ENCODE measurements at places on chromosomes 3 and 15. TPM values are rescaled to one million over a fixed set of nuclear protein-coding genes. Genes with fewer than 3 reads are reported as not detected.

DNA sequence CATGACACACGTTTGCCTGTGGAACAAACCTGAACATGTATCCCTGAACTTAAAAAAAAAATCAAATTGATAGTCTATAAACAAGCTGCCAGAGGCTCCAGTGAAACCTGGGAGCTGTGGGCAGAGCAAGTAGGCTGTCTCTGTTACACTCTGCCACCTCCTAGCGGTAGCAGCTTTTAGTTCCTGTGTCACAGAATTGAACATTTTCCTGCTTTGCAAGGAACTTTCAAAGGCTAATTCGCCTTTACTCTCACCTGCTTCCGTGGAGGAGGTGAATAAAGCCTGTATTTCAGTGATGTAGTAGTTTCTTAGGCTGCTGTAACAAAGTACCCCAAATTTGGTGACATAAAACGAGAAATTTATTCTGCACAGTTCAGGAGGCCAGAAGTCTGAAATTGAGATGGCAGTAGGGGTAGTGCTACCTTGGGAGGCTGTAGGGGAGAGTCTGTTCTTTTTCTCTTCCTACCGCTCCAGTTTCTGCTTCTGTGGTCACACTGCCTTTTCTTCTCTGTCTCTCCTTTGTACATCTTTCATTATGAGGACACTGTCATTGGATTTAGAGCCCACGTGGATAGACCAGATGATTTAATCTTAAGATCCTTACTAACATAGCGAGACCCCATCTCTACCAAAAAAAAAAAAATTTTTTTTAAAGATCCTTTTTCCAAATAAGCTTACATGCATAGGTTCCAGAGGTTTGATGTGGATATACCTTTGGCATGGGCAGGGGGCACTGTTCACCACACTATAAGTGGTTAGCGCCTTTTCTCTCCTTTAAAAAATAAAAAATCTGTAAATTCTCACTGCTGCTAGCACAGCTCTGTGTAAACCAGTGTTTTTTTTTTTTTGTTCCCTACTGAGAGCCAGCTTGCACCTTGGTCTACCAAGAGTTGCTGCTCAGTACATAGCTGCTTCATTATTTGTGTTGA, 25.3 kb downstream of the FBXO22 start:
- DNase-seq: no peak

DNA sequence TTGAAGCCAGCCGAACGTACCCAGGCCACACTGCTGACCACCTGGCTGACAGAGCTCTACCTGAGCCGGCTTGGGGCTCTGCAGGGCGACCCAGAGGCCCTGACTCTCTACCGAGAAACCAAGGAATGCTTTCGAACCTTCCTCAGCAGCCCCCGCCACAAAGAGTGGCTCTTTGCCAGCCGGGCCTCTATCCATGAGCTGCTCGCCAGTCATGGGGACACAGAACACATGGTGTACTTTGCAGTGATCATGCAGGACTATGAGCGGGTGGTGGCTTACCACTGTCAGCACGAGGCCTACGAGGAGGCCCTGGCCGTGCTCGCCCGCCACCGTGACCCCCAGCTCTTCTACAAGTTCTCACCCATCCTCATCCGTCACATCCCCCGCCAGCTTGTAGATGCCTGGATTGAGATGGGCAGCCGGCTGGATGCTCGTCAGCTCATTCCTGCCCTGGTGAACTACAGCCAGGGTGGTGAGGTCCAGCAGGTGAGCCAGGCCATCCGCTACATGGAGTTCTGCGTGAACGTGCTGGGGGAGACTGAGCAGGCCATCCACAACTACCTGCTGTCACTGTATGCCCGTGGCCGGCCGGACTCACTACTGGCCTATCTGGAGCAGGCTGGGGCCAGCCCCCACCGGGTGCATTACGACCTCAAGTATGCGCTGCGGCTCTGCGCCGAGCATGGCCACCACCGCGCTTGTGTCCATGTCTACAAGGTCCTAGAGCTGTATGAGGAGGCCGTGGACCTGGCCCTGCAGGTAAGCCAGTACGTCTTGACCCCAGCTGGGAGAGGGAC, 6.2 kb downstream of the VPS18 start:
- no peak for DNase-seq

DNA sequence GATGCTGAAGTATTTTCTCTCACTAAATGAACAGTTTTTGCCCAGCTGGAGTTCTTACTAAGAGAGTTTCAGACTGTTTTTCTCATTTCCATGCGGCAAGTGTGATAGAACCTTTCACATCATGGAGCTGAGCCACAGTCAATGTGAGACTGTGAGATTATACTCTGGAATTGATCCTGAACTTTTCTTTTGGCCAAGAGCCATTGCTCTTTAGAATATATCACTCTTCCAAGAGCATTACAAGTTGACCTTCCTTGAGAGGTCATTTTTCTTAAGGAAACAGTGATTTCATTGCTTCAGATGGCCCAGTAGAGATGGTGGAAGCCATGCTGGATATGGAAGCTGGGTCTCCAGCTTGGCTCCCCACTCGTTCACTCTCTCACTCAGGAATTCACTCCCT, 212.9 kb upstream of the UMPS start:
- DNase-seq: no peak

DNA sequence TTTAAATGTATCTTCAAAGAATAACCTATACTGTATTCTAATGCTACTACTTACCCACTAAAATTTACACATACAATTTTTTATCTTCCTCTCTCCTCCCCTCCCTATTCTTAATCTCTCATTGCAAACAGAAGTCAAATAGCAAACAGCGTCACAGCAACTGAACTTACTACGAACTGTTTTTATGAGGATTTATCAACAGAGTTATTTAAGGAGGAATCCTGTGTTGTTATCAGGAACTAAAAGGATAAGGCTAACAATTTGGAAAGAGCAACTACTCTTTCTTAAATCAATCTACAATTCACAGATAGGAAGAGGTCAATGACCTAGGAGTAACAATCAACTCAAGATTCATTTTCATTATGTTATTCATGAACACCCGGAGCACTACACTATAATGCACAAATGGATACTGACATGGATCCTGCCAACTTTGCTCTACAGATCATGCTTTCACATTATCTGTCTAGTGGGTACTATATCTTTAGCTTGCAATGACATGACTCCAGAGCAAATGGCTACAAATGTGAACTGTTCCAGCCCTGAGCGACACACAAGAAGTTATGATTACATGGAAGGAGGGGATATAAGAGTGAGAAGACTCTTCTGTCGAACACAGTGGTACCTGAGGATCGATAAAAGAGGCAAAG, 984 bp downstream of the FGF7 start:
- DNase-seq: no peak

DNA sequence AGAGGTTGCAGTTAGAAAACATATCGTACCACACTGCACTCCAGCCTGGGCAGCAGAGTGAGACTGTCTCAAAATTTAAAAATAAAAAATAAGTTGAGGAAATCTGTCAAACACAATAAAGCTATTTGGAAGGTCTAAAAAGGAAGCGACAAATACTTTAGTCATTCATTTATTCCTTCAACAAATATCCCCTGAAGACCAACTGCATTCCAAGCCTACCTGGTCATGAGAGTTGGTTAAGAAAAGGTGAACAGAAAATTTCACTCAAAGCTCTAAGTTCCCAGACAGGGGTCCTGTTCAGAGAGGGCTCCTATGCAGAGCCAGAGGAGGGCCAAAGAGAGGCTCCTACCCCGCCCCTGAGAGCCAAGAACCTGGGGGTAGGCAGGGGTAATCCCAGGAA, 15.4 kb upstream of the PRKAR2A start:
- no peak for DNase-seq

DNA sequence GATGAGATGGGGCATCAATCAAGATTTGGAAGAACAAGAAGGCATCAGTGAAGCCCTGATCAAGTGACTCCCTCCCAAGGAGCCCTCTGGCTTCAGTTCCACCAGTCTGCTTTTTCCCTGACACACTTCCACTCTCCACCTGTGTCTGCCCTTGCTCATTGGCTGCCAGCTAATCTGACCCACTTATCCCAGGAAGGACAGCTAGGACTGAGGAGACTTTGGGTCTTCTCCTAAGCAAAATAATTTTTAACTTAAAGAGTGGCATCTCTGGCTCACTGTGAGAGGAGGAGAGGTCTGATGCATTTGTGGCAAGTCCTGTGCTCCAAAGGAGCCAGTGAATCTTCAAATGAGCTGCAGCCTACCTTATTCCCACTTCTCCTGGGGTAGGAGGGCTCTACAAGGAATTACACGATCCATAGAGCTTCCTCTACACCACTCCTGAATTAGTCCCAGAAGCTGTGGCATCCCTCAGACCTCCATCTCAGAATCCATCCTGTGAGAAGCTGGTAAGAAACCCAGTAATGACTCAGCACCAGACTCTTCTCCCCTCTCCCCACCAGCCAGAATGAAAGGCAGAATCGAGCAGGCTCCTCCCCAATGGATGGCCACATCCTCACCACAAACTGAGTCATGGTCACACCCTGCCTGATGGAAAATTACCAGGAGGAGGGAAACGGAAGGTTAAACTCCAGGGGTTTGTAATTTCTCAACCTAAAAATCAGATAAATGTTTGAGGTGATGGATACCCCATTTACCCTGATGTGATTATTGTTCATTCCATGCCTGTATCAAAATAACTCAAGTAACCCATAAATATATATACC, 6.3 kb upstream of the PKM start:
- peak; percentile 78 for DNase-seq

- DNase-seq: peak; percentile 8
Measured at GRCh38 chr3:85576091-85576690, 617.4 kb downstream of the CADM2 start.

DNA sequence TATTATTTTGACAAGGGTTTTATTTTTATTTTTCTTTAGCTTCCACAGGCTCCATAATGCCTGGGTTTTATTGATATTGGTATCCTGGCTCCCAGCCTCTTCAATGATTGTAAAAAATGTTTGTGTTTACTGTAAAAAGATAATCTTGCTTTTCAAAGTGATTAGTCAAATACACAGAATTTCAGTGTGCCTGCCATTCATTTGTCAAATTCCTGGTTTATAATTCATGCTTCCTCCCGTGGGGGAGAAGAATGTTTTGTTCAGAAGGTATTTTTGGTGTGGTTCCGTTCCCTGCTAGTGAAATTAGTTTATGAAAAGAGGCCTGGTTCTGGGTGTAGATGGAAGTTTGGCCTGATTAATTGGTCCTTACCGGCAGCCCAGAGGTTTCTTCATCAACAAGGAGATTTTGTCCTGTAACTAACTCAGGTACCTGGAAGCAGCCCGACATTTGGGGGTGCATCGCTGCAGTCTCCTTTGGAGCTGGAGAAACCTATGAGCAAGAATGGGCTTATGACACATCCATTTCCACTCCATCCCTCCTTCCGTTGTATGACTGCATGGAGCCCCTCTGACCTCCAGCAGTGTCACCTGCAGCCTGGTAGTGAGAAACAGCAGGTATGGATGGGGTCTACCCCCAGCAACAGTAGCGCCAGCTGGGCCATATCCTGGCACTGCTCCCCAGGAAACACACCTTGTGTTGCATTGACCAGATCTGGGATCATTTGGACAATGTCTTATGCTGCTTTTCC, 101.5 kb downstream of the PGPEP1L start:
- DNase-seq: no peak

- DNase-seq: no peak
Measured at GRCh38 chr3:11074011-11074410, 80.3 kb upstream of the HRH1 start.

GRCh38 chr15:99238849-99239248, 10.5 kb downstream of the TTC23 start:
- DNase-seq: no peak

- DNase-seq: no peak
Measured at GRCh38 chr3:45496555-45496954, 98.0 kb upstream of the LIMD1 start.

DNA sequence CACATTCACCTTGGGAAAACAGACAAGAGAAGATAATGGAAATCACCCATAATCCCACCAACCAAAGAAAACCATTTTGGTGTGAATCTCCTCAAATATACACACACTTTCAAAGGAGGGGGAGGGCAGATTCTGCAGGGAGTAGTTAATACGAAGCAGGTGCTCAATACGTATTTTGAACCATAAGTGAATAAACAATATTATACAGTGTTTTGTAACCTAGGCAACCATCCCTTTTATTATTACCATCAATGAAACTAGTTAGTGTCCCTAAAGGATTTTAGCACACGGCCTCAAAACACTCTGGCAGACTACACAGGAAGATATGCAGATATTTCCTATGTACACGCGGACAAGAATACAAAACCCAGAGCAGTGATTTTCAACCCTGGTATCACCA, 6.1 kb downstream of the OSBPL10 start:
- DNase-seq: no peak

GRCh38 chr3:111993038-111993437, 5.7 kb upstream of the TAGLN3 start:
- no peak for DNase-seq

DNA sequence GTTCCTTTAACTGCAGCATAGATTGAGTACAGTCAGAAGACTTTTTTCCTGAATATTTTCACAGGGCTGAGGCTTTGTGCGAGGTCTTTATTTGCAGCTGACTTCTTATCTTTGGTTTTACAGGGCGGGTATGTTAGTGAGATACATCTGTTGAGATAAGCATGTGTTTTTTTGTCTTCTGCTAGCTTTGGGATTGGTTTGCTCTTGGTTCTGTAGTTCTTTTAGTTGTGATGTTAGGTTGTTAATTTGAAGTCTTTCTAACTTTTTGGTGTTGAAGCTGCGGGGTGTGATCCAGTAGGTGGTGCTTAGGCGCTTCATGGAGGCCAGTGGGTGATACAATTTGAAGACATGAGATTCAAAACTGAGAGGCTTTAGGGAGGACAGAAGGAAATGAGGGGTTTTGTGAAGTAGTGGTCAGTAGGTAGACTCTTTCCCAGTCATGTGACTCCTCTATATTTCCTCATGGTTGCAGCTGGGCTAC, 67.9 kb upstream of the TNFSF10 start:
- DNase-seq: no peak

DNA sequence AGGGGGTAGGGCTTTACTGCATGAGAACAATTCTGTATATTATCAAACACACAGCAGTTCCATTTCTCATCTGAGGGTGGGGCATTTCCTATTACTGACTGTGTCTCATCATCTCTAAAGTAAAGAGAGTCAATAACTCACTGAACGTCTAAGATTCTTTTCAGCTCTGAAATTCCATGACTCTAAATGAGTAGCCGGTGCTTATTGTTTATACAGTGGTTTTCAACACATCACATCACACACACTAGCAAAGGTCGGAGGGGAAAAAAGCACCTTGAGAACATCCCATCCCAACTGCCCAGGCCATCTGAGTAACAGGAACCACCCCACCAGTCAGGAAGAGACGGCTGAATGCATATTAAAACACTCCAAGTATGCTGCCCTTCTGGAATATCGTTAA, 196.0 kb downstream of the SUCLG2 start:
- DNase-seq: no peak

DNA sequence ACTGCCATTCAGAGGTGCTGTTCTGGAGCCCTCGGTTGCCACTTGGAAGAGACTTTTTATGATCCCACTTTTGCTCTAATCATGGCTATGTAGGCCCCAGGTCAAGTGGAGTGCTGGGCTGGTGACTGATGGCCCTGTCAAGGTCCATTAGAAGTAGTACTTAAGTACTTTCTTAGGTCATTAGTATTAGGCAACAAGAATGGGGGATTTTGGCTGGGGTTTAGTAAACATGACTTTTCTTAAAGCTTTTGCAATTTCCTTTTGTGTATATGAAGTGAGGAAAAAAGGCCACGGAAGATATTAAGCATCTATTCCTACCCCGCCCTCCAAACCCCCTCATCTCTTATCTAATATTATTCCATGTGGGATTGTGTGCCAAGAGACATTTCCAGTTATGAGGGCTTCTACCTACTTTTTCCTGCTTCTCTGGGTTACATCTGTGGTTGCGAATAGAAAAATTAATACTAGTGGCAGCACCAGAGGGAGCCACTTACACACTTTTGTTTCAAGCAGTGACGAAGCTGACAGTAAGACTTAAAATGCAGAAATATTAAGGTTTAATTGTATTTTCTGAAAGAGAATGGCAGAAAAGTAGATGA, 13.9 kb downstream of the NLGN1 start:
- no peak for DNase-seq

SLC6A11 gene
- not detected for polyA plus RNA-seq

PROS1 gene
- polyA plus RNA-seq: not detected

FBXO40 gene
- 0.12 TPM for polyA plus RNA-seq

Data from naive thymus-derived CD4-positive, alpha-beta T cell (primary cell).